ENCODE measurements at places on chromosomes 3 and 15.
A peak's percentile ranks its signal among the peaks of the same experiment; 100 is the strongest.

- no peak for DNase-seq
These were observed 108.9 kb upstream of the TRIM42 start for GRCh38 chr3:140568842-140569520.

DNA sequence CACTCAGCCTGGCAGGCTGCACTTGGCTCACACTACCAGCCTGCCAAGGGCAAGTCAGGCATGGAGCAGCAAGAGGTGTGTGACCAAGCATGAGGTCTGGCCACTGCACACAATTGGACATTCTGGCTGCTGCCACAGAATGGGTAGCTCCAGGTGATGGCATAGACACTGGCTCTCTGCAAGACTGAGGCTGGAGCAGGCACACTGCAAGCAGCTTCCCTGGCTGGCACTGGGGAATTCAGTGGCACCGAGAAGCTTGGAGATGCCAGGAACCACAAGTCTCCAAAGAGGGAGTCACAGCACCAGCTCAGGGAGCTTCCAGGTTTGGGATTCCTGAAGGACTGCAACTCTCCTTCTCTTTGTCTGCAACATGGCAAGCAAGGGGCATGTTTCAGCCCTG lies 42.0 kb upstream of the KCNH8 start:
- no peak for DNase-seq

GRCh38 chr3:152403632-152404066 lies 134.9 kb downstream of the MBNL1 start:
- DNase-seq, result no peak

- no peak for DNase-seq
These were observed 11.9 kb upstream of the C3orf38 start for GRCh38 chr3:88137836-88138235.

GRCh38 chr3:119342176-119342575 lies 48.0 kb downstream of the ARHGAP31 start:
- no peak for DNase-seq

- DNase-seq, result no peak
These were observed 45.4 kb downstream of the MAP6D1 start for GRCh38 chr3:183779896-183780465.

- DNase-seq, result no peak
These were observed 23.3 kb downstream of the WWTR1 start for GRCh38 chr3:149634573-149634972.

GRCh38 chr3:192219926-192220325 lies 507.4 kb downstream of the FGF12 start:
- no peak for DNase-seq

DNA sequence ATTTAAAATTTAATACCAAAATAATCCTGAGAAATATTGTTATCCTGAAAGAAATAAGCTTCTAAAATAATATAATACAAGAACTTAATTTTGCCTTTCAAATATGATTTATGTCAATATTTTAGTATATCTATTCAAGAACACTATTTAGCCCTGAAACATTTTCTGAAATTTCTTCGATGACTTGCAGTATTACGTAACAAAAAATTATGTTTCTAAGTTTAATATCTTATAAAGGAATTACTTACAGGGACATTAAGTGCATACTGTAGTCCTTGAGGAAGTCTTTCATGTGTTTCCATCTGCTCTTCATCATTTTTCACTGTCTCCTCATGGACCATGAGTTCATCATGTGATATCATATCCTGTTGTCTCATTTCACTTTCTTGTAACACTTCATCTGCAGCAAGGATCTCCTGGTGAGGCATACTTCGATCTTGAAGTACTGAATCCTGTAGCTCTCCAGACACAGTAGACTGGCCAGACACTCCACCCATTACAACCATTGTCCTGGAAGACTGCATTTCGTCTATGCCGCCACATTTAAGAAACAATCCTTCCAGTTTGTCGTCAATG lies 62.0 kb downstream of the ZNF148 start:
- no peak for DNase-seq

DNA sequence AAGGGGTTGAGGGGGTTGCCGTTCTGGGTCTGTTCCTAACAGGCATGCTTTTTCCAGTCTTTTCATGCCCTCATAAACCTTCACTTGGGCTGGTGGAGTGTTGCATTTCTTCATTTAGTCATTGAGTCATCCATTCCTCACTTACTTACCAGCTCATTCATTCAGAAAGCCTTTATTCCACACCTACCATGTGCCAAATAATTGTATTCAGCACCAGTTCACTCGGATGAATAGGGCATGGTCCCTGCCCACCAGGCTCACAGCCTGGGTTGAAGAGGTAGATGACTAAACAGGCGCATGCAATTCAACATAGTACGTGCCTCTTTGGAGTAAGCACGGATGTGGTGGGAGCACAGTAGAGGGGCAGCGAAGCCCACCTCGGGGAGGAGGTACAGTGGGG lies 35.1 kb upstream of the THSD4 start:
- DNase-seq, result no peak

- DNase-seq, result no peak
These were observed 105.1 kb downstream of the MEX3B start for GRCh38 chr15:81940467-81941451.

DNA sequence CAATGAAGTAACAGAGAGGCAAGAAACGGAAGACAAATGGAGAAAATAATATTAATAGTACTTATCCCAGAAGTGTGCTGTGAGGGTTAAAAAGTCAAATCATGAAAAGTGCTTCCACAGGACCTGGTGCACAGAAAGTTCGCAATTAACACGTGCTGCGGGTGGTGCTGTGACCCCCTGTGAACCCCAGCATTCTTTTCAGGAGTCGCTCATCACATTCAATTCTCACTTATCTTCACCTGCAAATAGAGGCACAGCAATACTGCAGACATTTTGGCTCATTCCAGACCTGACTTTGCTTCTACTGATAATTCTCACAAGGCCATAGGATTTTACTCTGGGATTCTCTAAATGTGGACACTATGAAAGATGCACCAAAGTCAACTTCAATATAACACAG lies 584.4 kb downstream of the GRM7 start:
- no peak for DNase-seq

- no peak for DNase-seq
These were observed 4.3 kb upstream of the RHCG start for GRCh38 chr15:89500397-89501270.

GRCh38 chr3:122350814-122351418 lies 25.9 kb downstream of the CSTA start:
- no peak for DNase-seq

GRCh38 chr15:66619152-66619903 lies 53.5 kb upstream of the LCTL start:
- DNase-seq, result no peak

- no peak for DNase-seq
These were observed 27.5 kb upstream of the ZCWPW2 start for GRCh38 chr3:28320981-28321380.

DNA sequence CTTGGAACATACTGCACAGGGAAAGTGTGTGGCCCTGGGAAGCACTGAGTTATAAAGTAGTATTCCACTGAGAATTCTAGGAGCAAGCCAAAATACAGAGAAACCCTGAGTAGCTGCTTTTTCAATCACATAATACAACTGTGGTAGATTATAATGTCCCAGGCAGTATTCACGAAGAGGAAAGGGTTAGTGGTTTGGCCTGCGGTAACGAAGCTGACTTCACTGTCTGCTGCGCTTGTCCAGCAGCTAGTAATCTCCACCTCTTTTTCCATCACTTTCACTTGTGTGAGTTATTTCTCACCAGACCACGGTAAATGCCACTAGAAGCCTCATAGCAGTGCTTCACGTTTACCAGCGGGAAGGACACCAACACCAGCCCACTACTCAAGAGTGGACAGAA lies 34.4 kb downstream of the RPL39L start:
- no peak for DNase-seq

DNA sequence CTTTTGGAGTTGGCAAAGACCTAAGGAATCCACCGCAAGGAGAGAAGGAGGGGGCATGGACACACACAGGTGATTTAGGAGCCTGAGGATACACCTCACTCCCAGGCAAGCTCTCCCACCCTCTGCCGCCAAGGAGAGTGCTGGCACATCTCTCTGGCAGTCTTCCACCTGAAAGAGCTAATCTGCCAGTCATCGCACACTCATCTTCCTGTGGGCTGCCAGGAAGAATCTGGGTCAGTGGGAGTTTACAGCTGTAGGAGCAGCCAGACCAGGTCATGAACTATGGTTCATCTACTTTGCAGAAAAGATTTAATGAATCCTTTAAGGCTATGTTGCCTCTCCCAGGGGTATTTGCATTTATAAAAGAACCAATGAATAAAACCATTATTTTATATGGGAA lies 170.6 kb upstream of the TSC22D2 start:
- DNase-seq, result no peak

- no peak for DNase-seq
These were observed 109.9 kb downstream of the IGF1R start for GRCh38 chr15:98758224-98758623.

- no peak for DNase-seq
These were observed 173.1 kb downstream of the POTEB3 start for GRCh38 chr15:21267226-21267625.

DNA sequence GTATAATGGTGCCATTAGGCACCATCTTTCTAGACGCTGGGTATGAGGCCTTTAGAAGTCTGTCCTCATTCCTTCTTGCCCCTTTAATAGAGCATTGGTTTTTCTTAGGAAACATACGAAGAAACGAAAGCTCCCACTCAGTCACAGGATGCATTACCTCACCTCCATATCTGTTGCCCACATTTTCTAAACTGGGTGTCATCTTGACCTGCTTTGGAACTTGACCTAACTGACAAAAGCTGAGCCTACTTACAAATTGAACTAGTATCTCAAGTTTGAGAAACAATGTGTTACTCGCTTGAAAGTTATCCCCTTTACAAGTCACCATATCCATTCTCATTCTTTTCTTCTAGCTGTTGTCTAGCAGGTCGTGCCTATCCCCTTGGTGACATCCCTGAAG lies 102.7 kb downstream of the VPS8 start:
- no peak for DNase-seq

DNA sequence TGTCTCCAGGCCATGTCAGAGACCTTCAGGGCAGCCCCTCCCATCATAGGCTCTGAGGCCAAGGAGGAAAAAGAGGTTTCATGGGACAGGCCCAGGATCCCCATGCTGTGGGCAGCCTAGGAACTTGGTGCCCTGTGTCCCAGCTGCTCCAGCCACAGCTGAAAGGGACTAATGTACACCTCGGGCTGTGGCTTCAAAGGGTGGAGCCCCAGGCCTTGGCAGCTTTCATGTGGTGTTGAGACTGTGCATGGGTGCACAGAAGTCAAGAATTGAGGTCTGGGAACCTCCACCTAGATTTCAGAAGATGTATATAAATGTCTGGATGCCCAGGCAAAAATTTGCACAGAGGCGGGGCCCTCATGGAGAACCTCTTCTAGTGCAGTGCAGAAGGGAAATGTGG lies 6.6 kb upstream of the SSR3 start:
- no peak for DNase-seq

- no peak for DNase-seq
These were observed 6.7 kb downstream of the KBTBD13 start for GRCh38 chr15:65083262-65083701.

DNA sequence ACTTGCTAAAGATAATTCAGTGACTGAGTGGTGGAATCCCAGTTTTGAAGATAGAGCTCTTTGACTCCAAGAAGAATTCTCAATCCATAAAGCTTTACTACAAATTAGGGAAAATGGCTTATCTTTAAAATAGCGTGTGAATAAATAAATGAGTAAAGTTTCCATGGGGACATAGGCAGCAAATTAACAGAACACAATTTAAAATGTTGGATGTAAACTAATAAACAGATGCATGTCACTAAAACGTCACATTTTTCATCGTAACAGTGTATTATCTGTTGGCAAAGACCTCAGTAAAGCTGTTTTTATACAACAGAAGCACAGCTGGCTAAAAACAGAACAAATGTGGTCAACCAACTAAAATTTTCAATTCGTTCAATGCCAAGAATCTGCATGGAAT lies 913.9 kb upstream of the CFAP20DC start:
- DNase-seq, result no peak

DNA sequence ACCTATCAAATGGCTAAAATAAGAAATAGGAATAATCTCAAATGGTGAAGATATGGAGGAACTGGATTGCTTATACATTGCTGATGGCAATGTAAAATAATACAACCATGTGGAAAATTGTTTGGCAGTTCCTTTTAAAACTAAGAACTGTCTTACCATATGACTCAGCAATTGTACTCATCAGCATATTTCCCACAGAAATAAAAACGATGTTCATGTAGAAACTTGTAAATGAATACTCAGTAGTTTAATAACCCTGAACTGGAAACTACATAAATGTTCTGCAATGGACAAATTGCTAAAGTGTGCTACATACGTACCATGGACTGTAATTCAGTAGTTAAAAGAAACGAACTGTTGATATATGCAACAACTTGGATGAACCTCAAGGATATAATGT lies 253.9 kb upstream of the RBMS3 start:
- DNase-seq, result no peak

DNA sequence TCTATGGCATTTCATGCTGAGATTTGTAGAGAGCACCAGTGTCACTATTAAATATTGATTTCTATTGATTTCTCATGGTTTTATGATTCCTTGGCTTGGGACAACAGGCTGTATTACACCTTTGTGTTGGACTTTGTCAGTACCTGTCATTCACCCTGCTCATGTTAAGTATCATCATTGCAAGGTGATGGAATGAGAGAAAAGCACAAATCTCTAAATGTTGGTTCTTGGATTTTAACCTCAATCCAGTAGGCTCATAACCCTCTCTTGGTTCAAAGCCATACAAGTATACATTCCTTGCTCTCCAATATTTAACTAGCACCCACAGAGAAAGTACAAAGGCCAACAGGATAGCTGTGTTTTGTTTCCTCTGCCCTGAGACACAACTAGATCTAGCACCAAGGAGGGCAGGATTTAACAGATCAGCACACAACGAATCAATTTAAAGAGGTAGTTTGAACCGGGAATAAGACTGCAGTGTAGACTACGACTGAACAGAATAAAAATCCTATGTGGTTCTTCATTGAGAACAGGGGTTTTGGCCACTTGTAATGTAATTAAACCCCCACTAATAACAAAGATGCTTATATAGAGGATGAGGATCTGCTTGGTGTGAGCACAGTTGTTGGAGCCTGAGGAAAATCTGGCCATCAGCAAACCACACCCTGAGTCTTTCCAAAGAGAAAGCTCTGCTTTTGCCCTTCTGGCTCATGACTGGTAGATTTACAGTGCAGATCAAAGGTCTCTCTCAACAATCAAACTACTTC lies 78.0 kb upstream of the TNFSF10 start:
- no peak for DNase-seq

DNA sequence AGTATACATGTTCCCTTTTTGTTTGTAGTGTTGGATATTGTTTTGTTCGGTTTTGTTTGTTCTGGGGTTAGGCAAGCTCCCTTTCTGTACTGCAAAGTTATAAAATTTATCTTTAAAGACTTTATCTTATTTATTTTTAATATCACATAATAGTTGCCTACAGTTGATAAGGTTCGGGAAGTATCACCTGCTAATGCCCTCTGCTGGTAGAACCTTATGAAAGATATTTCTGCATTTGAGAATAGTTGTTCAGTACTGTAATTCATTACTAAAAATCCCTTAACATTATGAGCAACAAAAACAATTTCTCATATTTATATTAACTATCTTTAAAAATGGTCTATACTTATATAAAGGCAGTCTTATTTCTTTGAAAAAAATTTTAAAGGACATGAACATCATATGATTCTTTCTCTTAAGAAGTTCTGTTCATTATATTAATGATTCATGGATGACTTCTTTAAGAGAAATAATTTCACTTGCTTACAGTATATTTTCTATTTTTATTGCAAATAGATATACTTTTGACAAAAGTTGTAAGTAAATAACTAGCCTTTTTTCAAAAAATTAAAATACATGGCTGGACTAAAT lies 1126.8 kb downstream of the SI start:
- DNase-seq, result peak; percentile 2

GRCh38 chr3:117104381-117104780 lies 394.8 kb downstream of the TUSC7 start:
- DNase-seq, result no peak

GRCh38 chr15:67941648-67942310 lies 101.9 kb upstream of the RNU6-1 start:
- DNase-seq, result no peak

Data from NCI-H748 treated with DMSO at 0.1 percent for 48 hours (cell line).